ENCODE measurements at places on chromosomes 2 and 18.

GRCh38 chr2:58606799-58607198 lies 365.7 kb upstream of the FANCL start:
- DNase-seq = no peak

DNA sequence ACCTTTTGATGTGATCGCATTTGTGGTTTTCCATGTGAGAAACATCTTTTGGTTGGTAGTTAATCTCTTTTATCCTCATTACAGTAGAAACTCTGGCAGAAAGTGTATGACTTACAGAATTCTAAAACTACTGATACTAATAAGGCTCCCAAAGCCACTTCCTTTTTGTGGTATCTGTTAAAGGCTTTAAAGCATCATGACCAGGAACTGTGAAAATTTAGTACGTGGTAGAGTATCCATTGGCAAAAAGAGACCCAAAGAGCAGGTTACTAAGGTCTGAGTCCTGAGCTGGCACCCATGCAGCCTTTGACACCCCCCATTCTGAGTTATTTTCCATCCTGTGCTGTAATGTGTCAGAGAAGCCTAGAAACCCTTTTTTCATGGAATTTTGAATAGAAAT lies 94.5 kb downstream of the DPP4 start:
- no peak for DNase-seq

- no peak for DNase-seq
Measured at GRCh38 chr18:70288171-70288850, 534 bp upstream of the SOCS6 start.

DNA sequence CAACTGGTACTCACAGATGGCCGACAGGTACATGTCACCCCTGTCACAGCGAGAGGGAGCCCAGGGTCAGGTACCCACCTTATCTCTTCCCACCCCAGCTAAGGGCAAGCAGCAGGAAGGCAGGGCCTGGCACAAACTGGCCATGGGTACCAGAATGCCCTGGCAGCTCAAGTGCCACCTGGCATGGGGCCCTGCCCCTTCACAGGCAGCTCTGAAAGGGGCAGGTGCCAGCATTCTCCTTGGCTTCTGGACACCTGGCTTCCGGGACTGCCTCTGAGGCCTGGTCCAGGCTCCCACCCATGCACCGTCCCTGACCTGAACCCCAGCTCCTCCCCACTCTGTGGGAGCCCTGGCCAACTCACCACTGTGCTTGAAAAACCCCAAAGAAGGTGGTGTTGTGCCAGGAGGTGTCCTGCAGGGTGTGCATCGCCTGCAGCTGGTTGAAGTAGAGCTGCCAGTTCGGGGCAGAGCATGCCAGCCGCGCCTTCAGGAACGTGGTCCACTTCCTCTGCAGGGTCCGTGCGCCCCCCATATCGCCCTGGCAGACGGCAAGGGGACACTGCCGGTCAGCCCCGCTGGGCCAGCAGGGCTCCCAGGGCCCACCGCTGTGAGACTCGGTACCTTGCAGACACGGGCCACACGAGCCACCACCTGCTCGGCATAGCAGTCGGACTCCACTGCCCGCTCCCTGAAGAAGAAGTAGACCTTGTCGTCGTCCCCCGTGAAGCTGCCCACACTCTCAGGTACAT lies 5.4 kb downstream of the SEMA4C start:
- no peak for DNase-seq

GRCh38 chr2:166609183-166609959 lies 115.3 kb upstream of the SCN7A start:
- DNase-seq = no peak

- peak; percentile 61 for DNase-seq
Measured at GRCh38 chr2:197708331-197708730, 3.2 kb downstream of the MARS2 start.

- DNase-seq = no peak
Measured at GRCh38 chr2:120596191-120596811, 139.4 kb upstream of the GLI2 start.

DNA sequence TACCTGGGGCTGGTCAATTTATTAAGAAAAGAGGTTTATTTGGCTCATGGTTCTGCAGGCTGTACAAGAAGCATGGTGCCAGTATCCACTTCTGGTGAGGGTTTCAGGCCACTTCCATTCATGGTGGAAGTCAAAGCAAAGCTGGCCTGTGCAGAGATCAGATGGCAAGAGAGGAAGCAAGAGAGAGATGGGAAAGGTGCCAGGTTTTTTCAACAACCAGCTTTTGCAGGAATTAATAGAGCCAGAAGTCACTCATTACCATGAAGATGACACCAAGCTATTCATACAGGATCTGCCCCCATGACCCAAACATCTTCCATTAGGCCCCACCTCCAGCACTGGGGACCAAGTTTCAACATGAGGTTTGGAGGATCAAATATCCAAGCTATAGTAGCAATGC lies 56.8 kb upstream of the ST3GAL5 start:
- no peak for DNase-seq

- DNase-seq = no peak
Measured at GRCh38 chr18:8163286-8163959, 445.8 kb upstream of the RAB12 start.

GRCh38 chr2:205904873-205905272 lies 181.1 kb downstream of the INO80D start:
- no peak for DNase-seq

GRCh38 chr2:134306521-134306920 lies 52.6 kb downstream of the MGAT5 start:
- no peak for DNase-seq

DNA sequence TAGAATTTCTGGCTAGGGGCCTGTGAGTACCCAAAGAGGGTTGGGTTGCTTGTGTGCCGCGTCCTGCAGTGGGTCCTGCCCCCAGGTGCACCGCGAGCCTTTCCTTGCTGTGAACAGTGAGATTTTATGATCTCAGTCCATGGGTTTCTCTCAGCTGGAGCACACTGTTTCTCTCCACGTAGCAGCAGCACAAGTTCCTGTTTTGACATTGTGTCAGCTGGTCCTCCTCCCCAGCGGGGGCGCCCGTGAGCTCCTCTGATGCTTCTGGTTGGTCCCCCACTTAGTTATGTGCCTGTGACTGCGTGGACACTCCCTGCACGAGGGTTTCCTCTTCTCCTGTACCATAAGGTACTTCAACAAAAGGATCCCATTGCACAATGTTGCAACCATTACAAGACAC lies 29.8 kb downstream of the TSHZ1 start:
- DNase-seq = no peak

DNA sequence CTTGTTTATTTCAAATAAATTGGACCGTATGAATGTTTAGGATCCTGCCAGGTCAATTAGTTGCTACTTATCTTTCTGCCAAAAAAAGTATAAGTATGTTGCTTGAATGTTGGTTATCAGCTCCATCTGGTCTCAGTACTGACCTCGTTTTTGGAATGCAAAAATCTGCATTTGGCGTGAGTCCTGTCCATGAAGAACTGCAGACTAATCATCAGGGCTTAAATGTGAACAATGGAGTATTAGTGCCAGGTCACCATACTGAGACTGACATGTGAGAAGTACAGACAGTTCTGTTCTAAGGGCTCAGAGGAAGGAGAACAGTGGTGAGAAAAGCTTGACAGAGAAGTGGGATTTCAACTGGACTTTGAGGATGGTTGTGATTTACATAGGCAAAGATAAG lies 393.1 kb upstream of the SLC14A2 start:
- DNase-seq = peak; percentile 14

DNA sequence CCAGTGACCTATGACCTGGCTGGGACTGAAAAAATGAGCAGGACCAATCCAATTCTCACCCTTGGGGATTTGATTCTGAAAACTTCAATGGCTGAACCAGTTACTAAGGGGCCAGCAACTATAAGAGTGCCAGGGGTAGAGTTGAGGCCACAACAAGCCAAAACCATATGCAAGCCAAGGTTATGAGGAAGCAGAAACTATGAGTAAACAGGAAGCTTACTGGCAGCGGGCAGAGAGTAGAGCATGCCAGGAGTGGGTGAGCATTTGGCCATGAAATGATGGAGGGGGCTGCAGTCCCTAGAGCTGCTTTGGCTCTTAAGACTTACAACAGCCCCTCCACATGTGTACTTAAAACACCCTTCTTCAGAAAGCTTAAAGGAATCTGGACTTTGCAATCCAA lies 82.4 kb downstream of the RBMS1 start:
- DNase-seq = peak; percentile 49

DNA sequence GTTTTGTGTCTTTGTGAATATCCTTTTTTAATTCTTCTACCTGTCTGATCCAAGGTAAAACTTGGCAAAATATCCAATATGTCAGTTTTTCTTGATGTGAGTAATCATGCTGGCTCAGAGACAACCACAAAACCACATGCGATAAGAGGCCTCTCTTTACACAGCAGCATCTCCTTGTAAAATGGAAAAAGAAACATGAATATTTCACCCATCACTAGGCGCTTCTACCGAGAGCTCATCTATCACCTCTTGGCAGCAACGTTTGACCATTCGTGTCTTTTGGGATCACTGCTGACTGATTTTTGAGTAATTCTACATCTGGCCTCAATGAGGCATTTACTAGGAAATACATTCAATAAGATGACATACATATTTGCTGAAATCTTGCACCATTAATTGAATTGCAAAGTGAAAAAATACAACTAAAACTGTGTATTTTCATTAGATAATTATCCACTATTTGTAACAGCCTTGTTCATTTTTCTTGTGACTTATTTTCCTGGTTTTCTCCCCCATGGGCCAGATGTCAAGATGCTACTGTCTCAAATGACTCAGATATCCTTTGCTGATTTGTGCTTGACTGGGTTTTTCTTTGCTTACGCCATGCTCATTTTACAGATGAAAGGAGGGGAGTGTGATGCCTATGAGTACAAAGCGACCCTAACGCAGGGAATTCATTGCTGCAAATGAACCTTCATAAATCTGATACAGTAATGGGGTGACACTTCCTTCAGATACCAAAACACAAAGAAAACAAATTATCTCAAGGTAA lies 467.5 kb downstream of the FBXO15 start:
- DNase-seq = peak; percentile 78

DNA sequence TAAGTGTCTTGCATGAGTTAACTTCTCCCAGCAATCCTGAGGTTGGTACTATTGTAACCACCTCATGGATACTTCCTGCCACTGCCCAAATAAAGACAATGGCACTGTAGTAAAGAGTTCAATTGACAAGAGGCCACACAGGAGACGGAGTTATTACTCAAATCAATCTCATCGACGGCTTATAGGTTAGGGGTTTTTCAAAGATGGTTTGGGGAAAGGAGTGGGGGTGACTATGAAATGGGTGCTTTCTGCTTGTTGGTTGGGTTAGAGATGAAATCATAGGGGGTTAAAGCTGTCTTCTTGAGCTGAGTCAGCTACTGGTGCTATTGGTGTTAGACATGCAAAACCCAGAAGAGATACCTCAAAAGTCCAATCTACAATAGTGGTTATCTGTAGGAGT lies 1258.0 kb upstream of the ZEB2 start:
- DNase-seq = no peak

DNA sequence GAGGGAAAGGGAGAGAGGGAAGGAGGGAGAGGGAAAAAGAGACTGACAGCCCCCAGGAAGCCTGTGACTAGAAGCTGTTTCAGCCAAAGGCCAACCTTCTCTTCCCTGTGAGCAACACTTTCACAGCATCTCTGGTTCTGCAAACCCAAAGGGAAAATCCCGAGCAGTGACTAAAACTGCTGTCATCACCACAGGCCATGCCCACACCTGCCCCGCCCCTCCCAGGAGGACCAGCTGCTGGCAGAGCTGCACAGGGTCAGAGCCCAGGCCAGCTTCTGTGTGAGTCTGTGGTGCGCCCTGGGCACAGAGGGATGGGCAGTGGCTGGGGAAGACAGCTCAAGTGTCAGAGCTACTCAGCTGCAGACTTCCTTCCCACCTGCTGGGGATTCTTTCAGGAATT lies 64.9 kb upstream of the OTOS start:
- DNase-seq = peak; percentile 53

GRCh38 chr2:197055045-197055444 lies 128.5 kb upstream of the PGAP1 start:
- no peak for DNase-seq

DNA sequence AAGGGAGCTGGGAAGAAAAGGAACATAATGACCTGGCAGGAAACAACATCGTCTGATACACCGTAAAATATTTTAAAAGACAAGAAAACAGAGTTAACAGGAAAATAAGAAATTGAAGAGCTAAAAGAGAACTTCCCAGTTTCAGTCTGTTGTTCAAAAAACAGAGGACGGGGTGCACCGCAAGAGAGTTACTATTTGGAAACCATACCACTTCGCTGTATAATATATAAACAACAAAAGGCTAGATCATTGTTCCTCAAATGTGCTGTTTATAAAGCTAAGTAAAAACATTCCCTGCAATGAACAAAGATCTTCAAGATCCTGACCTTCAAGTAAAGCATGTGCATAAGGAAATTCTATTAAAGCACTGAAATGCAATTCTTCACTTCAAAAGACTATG lies 2.1 kb downstream of the PPP3R1 start:
- DNase-seq = no peak

GRCh38 chr2:197677056-197677455 lies 1.7 kb upstream of the RFTN2 start:
- no peak for DNase-seq

DNA sequence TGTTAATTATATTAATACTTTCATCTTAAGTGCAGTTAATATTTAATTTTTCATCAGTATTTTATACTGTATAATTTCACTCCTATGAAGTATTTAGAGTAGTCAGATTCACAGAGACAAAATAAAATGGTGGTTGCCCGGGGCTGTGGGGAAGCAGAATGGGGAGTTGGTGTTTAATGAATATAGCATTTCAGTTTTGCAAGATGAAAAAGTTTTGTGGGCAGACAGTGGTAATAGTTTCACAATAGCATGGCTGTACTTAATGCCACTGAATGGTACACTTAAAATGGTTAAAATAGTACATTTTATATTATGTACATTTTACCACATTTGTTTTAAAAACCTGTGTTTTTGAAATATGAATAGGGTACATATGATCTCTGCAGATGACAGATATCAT lies 31.2 kb downstream of the CFAP221 start:
- no peak for DNase-seq

- DNase-seq = peak; percentile 34
Measured at GRCh38 chr2:148124271-148124670, 103.4 kb downstream of the MBD5 start.

DNA sequence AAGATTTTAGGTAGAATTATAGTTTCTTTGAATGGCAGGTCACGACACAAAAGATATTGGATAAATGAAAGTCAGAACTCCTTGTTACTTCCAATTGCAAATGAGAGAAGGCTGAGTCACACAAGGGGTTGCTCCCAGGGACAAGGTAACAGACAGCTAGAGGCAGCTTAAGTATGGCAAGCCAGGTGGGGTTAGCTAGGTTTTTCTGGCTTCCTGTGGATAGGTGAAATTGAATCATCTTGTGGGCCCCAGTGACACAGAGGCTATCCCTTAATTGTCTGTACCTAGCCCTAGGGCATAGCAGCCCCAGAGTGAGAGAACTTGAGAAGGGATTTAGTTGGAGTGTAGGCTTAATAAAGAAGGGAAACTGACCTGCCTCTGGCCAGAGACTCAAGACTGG lies 407.7 kb upstream of the SLC8A1 start:
- no peak for DNase-seq

- no peak for DNase-seq
Measured at GRCh38 chr2:117940436-117940835, 73.4 kb downstream of the CCDC93 start.

DNA sequence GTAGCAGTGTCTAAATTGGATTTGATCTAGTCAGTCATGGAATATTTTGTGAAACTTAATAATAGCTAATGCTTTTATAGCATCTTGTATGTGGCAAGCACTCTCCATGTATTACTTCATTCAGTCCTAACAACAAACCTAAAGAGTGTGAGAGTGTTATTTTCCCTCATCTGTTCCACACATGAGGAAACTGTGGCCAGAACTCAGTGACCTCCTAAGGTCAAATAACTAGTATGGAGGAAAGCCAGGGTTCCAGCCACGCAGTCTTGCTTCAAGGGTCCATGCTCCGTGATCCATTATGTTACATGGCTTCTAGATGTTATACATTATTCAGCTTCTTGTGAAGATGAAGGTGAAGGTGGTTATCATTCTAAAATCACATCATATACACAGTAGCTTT lies 45.5 kb downstream of the TWSG1 start:
- DNase-seq = peak; percentile 9

Data from astrocyte (in vitro differentiated cells and primary cell).